Dermis blood vessel endothelial cell (primary cell): ENCODE measurements at places on chromosomes 12 and 14.

- DNase-seq: no peak
Measured at GRCh38 chr14:76293923-76294322, 82.0 kb upstream of the ESRRB start.

- DNase-seq: no peak
Measured at GRCh38 chr14:94213741-94214140, 39.6 kb downstream of the PPP4R4 start.

DNA sequence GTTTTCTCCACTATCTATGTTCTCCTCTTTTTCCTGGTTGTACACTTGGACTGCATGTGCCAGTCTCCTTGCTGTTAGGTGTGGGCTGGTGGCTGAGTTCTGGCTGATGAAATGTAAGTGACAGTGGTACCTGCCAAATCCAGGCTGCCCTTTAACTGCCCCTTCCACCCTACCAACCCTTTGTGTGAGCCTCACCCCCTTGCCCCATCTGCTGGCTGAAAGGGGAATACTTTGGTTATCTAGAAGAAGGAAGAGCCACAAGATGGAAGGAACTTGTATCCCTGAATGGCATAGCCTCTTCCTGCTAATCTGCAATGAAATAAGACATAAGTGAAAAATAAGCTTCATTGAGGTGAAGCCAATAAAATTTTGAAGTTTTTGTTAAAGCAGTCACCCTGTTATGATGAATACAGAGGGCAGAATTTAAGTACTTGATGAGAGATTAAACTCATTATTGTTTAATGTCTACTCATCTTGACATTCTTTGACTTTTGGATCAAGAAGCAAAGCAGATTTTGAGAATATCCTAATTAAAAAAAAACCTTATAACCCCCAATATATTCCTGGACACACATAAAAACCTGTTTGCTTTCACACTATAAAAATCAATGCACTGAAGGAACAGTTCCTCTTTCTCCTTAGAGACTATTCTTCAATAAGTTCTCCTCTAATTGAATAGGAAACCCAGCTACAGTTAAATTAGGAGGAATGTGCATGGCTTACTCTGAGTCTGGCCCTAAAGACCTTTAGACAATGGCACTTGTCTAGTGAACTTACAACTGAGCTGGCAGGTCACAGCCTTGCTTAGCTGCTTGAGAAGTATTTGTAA, 262.6 kb upstream of the BTG1 start:
- DNase-seq: peak; percentile 66

DNA sequence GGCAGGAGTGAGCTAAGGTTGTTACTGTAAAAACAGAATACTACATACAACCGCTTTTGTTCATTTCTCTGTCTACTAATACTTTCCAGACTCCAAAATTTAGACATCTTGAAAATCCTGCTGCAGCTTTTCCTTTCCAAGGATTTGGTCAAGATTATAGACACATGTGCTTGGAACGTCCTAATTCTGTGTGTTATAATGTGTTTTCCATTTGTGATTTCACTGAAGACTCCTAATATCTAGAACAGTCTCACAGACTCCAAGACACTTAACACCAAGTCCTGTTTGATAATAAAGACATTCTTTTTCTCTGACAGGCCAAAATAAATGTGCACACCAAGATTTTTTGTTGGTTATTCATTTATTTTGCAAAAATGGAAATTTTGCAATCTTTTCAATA, 41.8 kb upstream of the TMTC2 start:
- DNase-seq: no peak

DNA sequence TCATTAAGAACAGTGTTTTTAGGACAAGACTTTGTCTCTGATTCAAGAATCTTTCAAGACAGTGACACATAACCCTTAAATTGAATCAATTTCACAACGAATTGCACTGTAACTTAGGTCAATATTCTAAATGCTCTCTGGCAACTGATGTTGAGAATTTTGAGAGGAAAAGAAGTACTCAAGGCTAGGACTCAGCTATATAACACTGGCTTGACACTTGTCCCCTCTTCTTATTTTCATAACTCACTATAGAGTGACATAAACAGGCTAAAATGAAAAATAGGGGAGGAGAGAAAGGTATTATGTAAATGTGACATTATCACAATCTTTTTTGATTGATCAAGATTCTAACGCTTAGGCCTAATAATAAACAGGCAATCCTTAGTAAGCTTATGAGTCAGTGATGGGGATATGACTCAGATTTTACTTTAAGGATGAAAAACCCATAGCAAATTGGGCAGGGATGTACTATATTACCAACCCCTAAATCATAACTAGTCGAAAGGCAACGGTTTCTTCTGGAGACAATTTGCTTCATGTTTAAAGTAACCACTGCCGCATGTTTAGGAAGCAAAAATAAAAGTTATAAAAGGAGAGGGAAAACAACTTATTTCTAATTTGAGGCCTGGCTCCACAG, 10.9 kb downstream of the BTG1 start:
- DNase-seq: peak; percentile 53
